ENCODE measurements at places on chromosomes 6 and 20.

- DNase-seq = no peak
Measured at GRCh38 chr20:19074828-19075516, 137.5 kb upstream of the SLC24A3 start.

DNA sequence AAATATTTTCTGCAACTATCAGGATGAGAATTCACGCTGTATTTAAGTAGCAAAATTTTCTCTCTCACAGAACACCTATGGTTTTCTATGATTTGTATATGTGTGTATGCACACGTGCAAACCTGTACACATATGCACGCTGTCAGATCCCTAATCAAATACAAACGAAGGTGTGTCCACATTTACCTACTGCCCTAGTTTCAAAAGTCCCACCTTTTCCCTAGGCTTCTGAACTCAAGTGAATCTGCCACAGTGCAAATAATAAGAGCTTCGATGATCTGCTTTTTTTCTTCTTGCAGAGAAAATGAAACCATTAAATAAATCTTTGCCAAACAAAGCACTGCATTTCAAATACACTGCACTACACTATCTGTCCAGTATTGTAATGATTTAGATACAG lies 6.5 kb downstream of the HIVEP2 start:
- no peak for DNase-seq

DNA sequence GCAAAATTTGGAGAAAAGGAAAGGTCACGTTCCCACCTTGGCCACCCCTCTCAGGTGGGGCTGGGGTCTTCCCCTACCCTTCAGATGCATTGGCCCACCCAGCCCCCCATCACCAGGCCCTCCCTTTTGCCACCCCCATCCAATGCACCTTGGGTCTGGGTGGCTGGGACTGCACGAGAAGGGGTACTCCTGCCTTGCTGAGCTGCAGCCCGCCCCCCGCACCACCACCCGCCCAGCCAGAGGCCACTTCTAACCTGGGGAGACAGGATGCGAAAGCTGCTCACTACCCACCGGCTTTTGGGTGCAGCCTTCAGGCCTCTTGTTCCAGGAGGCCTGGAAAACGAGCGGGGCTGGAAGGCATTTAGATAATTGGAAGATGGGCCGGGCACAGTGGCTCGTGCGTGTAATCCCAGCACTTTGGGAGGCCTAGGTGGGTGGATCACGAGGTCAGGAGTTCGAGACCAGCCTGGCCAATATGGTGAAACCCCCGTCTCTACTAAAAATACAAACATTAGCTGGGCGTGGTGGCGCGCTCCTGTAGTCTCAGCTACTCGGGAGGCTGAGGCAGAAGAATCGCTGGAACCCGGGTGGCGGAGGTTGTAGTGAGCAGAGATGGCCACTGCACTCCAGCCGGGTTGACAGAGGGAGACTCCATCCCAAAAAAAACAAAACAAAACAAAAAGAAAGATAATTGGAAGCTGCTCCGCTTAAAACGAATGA lies 1.2 kb upstream of the CDC25B start:
- no peak for DNase-seq

DNA sequence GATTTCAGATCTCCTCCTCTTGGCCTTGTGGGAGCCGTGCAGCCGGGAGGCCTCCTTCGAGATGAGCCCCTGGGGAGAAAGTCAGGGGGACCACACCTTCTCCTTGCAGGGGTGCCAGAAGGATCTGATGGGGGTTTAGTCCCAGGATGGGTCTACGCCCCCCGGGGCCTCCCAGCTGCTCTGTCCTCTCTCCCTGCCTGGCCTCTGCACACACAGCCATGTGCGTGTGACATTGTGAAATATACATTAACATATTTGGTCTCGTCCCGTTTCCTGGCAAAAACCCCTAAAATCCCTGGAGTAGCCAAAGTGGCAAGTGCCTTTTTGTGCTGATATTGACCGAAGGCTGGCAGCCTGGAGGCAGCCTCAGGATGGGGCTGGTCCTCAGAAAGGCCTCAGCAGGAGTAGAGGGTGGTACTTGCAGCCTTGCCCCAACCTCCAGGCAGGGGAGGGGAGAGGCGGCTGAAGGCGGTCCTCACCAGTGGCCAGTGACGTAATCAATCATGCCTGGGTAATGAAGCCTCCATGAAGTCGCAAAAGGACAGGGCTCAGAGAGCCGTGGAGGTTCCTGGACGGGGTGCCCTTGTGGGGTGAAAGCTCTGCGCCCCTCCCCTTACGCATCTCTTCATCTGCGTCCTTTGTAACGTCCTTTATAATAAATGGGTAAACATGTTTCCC lies 5.1 kb upstream of the HELZ2 start:
- DNase-seq = no peak

- DNase-seq = no peak
Measured at GRCh38 chr20:49913399-49914047, 1.8 kb downstream of the SPATA2 start.

- DNase-seq = peak; percentile 43
Measured at GRCh38 chr6:124132256-124132655, 328.6 kb downstream of the NKAIN2 start.

DNA sequence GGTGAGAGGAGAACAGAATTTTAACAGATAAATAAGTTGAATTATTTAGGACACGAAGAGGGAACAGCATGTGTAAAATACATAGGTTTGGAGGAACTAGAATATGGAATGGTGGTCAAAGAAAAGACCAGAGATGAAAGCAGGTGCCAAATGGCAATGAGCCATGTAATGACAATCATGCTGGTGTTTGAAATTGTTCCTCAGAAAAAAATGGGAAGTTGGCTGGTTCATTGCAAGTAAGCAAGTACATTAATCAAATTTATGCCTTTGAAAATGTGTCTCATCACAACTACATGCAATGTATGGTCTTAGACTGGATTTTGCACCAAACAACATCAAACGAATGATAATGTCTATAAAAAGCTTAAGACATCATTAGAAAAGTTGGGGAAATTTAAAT lies 83.3 kb downstream of the SPTLC3 start:
- DNase-seq = no peak

- no peak for DNase-seq
Measured at GRCh38 chr20:58106143-58106750, 122.2 kb downstream of the ANKRD60 start.

- DNase-seq = no peak
Measured at GRCh38 chr6:56220078-56220477, 27.3 kb downstream of the COL21A1 start.

GRCh38 chr6:16184129-16184528 lies 54.3 kb upstream of the GMPR start:
- DNase-seq = peak; percentile 20

DNA sequence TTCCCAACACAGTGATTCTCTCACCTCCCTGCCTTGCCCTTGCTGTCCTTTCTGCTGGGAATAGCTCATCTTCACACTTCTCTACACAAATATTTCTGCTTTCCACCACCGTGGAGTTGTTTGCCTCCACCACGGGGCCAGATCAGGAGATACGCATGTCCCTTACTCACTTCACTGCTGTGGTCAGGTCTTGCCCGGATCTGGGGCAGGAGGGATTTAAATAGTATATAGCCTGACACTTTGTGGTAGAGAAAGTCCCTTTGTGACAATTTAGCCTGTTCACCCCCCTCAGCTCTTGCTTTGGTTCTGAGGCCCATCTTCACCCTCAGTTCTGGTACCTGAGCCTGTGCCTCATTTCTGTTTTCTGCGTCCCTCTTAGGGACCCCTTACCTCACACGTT lies 92.6 kb upstream of the PREP start:
- DNase-seq = no peak

DNA sequence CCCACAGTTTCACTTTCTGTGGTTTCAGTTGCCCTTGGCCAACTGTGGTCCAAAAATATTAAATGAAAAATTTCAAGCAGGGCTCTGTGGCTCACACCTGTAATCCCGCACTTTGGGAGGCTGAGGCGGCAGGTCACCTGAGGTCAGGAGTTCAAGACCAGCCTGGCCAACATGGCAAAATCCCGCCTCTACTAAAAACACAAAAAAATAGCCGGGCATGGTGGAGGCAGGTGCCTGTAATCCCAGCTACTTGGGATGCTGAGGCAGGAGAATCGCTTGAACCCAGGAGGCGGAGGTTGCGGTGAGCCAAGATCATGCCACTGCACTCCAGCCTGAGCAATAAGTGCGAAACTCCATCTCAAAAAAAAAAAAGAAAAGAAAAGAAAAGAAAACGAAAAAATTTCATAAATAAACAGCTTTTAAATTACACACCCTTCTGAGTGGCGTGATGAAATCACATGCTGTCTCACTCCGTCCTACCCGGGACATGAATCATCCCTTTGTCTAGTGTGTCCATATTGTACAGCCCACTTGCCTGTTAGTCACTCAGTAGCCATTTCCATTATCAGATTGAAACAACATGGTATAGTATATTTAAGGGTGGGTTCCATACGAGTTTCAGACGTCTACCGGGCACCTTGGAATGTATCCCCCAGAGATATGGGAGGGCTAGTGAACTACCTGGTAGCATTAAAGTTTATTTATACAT lies 11.7 kb downstream of the PTPRK start:
- peak; percentile 97 for DNase-seq

GRCh38 chr20:44723391-44723790 lies 8.2 kb downstream of the CCN5 start:
- peak; percentile 35 for DNase-seq

GRCh38 chr6:90397047-90397446 lies 100.4 kb upstream of the BACH2 start:
- no peak for DNase-seq

- no peak for DNase-seq
Measured at GRCh38 chr20:46240881-46241280, 67.4 kb downstream of the CDH22 start.

DNA sequence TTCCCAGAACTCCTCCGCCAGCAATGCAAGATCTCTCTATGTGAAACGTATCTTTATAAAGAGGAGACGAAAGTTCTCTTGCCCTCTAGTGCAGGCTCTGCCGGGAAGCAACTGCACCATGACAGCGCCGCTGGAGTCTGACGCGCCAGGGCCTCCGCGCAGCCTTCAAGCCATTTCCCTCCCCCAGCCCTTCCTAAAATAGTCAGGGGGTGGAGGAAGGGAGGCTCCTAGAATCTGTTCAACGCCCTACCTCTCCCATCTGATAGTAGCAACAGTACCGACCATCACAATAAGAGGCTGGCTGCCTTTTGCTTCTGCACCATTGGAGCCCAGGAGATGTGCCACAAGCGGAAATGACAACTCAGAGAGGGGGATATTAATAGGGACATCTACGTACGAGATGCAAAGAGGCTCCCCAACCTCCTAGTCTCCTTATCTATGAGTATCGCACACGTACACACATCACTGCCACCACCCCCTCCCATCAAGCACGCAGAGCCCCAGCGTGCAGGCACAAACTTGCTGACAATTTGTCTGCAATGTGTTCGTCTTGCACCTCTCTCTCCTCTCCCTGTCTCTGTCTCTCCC lies 1.0 kb downstream of the SYNE1 start:
- peak; percentile 58 for DNase-seq

DNA sequence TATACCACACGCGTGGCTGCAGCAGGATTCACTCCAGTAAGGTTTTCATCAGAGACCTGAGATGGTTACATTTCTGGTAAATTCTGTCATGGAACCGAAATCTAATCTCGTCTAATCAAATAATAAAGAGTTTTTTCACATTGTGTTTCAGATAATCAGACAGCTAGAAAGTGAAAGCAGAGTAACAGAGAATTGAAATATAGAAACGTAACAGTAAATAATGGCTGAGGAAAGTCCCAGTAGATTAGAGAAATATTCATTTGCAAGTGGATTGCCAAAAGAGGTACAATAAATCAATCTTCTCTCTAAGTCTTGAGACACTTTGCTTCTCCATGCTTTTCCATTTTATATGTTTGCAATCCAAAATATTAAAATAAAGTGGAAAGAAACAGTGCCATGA lies 42.4 kb downstream of the PKHD1 start:
- DNase-seq = no peak

GRCh38 chr6:127459231-127459641 lies at the start of gene KIAA0408:
KIAA0408 (minus strand) TSS chr6:127459389; CDS start chr6:127453981, 5,408 bp downstream.
- DNase-seq = peak; percentile 90

DNA sequence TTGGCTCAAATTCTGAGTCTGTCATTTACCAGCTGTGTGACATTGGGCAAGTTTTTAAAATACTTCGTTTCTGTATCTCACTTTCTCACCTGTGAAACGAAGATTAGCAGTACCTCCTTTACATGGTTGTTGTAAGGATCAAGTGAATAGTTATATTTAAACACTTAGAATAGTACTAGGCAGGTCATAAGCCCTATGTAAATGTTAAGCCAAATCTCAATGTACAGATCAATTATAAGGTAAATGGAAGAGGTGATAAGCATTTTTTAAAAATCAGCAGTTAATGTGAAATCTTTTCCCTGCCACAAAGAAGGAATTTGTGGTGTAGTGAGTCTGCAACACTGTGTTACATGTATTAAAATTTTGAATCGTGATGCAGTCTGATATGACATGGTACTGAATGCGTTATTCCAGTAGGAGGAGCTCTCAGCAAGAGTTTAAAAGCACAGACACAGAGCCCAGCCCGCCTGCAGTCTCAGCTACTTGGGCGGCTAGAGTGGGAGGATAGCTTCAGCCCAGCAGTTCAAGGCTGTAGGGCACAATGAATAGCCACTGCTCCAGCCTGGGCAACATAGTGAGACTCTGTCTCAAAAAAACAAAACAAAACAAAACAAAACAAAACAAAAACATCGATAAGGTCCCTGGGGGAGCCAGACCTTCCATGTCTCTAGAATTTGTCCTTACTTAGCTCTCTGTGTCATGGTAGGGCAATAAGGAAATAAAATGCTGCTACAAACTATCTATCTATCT lies 46.0 kb downstream of the GTF2H5 start:
- peak; percentile 84 for DNase-seq

GRCh38 chr6:148693882-148694484 lies 52.8 kb upstream of the UST start:
- peak; percentile 6 for DNase-seq

DNA sequence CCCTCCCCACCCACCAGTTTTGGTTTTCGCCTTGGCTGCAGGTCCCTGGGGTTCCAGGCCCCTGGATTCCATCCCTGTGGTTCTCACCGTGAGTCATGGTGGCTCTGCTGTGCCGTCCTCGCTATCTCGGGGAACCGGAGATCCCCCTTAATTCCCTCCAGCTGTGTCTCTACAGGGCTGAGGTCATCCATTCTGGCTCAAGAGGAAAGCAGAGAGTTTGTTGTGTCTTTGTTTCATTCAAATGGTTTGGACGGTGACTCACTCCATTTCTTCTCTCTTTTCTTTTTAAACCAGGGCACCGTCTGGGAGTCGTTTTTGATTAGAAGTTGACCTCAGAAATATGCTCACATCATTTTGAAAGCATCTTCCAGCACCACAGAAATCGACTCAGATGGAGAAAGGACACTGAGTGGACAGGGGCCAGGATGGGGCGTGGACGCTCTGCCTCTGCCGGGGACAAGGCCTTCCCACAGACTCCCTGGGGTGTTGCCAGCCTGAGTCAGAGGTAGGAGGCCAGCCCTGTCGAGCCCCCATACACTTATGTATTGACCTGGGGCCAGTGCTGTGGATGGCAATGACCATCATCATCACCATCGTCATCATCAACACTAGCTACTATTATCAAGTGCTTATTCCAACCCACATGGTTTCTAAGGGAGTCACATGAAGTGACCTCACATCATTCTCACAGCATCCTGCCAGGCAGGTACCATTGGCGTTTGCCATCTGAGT lies 176.2 kb downstream of the NFATC2 start:
- DNase-seq = peak; percentile 100

DNA sequence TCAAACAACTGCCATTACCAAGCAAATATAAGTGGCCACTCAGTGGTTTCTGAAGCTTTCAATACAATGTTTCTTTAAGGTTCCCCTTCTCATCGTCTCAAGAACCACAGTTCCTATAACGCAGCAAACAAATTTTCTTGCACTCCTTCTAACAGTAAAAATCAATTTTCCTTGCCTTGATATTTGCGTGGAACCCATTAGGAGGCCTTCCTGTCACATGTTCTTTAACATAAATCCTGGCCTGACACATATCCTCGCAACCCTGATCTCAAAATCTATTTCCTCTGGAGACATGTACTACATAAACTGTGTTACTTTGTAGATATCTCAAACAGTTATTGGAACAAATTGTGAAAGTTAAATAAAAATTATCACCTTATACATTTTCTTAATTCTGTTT lies 65.9 kb upstream of the MANEA start:
- no peak for DNase-seq
